LHCN-M2 (cell line): ENCODE measurements at places on chromosomes 5 and 9. TPM values are rescaled to one million over a fixed set of nuclear protein-coding genes. Genes with fewer than 3 reads are reported as not detected.

Gene C1QTNF3
- total RNA-seq: 0.32 and 0.40 TPM in 2 replicates

Gene C9orf50
- not detected in 2 replicates for total RNA-seq

Gene SEMA4D
- total RNA-seq: 0.06 TPM in 1 of 2 replicates, not detected in the other

Gene PCDHGA5
- total RNA-seq: 0.98 and 1.5 TPM in 2 replicates

Gene TMOD1
- not detected in 2 replicates for total RNA-seq

Gene ALDH7A1
- total RNA-seq: 29.2 and 36.3 TPM in 2 replicates

Gene EPB41L4B
- total RNA-seq: 2.1 and 2.4 TPM in 2 replicates

Gene CTXN3
- not detected in 2 replicates for total RNA-seq

Gene GARIN3
- not detected in 2 replicates for total RNA-seq

Gene GMCL2
- total RNA-seq: not detected in 2 replicates

Gene IL9
- total RNA-seq: not detected in 2 replicates

Gene FBP2
- not detected in 2 replicates for total RNA-seq

Gene GRIA1
- total RNA-seq: 7.4 and 10.0 TPM in 2 replicates

Gene RASGRF2
- total RNA-seq: under 0.01 TPM in 1 of 2 replicates, not detected in the other

Gene TMC1
- total RNA-seq: not detected in 2 replicates

Gene ADAMTS2
- 20.7 and 24.1 TPM in 2 replicates for total RNA-seq

Gene BHMT
- not detected in 2 replicates for total RNA-seq

Gene GRM6
- total RNA-seq: not detected in 2 replicates

Gene PITX1
- total RNA-seq: 2.2 and 5.1 TPM in 2 replicates

Gene TTC23L
- not detected in 2 replicates for total RNA-seq

Gene SPATA31D4
- not detected in 2 replicates for total RNA-seq

Gene ADGRV1
- total RNA-seq: 0.17 TPM in 1 of 2 replicates, not detected in the other

Gene FAM221B
- total RNA-seq: not detected in 2 replicates

Gene SHISAL2B
- total RNA-seq: not detected in 2 replicates

Gene FAM78A
- 0.58 and 1.7 TPM in 2 replicates for total RNA-seq

Gene ZNF366
- total RNA-seq: 0.23 TPM in 1 of 2 replicates, not detected in the other

Gene NMUR2
- total RNA-seq: not detected in 2 replicates

Gene SFXN1
- total RNA-seq: 105 and 181 TPM in 2 replicates

Gene MSH3
- total RNA-seq: 12.6 and 15.8 TPM in 2 replicates

Gene TEK
- 2.6 and 3.3 TPM in 2 replicates for total RNA-seq

Gene PDCD1LG2
- total RNA-seq: 18.3 and 20.6 TPM in 2 replicates
